ENCODE measurements at places on chromosomes 6 and 20.
A peak's percentile ranks its signal among the peaks of the same experiment; 100 is the strongest.

GRCh38 chr6:132228894-132229293 is 172.4 kb downstream of the MOXD1 start:
- H3K4me3 ChIP-seq = no peak overlapping the region
- DNase-seq = no peak
- H3K27me3 ChIP-seq = peaks cover 11% of the 10 kb centered on the region
- peaks cover 14% of the 10 kb centered on the region for H3K36me3 ChIP-seq
- H3K4me1 ChIP-seq = peaks cover 6% of the 10 kb centered on the region
- H3K27ac ChIP-seq = no peak overlapping the region

- DNase-seq = no peak
- H3K27ac ChIP-seq = no peak overlapping the region
- no peaks in the 10 kb centered on the region for H3K27me3 ChIP-seq
- no peaks in the 10 kb centered on the region for H3K4me1 ChIP-seq
- no peaks in the 10 kb centered on the region for H3K36me3 ChIP-seq
- H3K4me3 ChIP-seq = no peak overlapping the region
Observed at GRCh38 chr20:32386091-32386490, 28.0 kb downstream of the ASXL1 start.

DNA sequence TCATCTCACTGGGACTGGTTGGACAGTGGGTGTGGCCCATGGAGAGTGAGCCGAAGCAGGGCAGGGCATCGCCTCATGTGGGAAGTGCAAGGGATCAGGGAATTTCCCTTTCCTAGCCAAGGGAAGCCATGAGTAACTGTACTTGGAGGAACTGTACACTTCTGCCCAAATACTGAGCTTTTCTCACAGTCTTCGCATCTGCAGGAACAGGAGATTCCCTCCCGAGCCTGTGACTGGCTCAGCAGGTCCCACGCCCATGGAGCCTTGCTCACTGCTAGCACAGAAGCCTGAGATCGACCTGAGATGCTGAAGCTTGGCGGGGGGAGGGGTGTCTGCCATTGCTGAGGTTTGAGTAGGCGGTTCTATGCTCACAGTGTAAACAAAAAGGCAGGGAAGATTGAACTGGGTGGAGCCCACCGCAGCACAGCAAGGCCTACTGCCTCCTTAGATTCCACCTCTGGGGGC is 10.4 kb upstream of the CALHM5 start:
- no peak overlapping the region for H3K4me3 ChIP-seq
- DNase-seq = peak; percentile 20
- peaks cover 7% of the 10 kb centered on the region for H3K4me1 ChIP-seq
- H3K27ac ChIP-seq = no peak overlapping the region

DNA sequence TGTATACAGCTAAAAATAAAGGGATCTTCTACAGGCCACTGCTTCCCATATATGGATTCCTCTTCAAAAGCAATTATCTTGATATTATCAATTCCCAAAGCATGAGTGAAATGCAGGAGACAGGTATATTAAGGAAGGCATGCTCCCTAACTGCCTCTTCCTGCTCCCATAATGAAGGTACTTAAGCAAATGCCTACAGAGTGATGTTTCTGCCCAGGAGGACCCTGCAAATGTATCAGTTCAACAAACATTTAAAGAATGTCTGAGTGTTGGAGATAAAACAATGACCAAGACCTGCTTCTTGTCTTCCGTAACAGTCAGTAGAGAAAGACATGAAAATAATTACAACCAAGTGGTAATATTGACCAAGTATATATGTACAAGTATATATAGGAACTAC is 4.2 kb downstream of the UBE2J1 start:
- no peak overlapping the region for H3K4me3 ChIP-seq
- DNase-seq = no peak
- H3K36me3 ChIP-seq = no peaks in the 10 kb centered on the region
- H3K27me3 ChIP-seq = peaks cover 13% of the 10 kb centered on the region
- no peak overlapping the region for H3K27ac ChIP-seq
- H3K4me1 ChIP-seq = peaks cover 34% of the 10 kb centered on the region

DNA sequence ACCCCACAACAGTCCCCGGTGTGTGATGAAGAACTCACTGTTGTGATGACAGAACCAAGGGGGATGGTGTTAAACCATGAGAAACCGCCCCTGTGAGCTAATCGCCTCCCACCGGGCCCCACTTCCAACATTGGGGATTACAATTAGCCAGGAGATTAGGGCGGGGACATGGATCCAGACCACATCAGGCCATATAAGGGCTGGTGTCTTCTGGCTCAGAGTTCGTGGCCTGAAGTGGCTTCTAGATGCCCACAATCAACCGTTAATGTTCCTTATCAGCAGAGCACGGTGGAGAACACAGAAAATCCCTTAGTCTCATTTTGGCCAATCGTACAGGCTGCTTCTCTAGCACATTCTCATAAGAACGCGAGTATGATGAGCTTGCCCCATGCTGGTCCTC is 10.9 kb upstream of the MAS1 start:
- no peaks in the 10 kb centered on the region for H3K27me3 ChIP-seq
- peaks cover 13% of the 10 kb centered on the region for H3K4me1 ChIP-seq
- no peak for DNase-seq
